ENCODE measurements at places on chromosomes 5 and 9.
A peak's percentile ranks its signal among the peaks of the same experiment; 100 is the strongest.

- peak; percentile 92 for DNase-seq
These were observed 535 bp upstream of the NFIB start for GRCh38 chr9:14314424-14314928.

DNA sequence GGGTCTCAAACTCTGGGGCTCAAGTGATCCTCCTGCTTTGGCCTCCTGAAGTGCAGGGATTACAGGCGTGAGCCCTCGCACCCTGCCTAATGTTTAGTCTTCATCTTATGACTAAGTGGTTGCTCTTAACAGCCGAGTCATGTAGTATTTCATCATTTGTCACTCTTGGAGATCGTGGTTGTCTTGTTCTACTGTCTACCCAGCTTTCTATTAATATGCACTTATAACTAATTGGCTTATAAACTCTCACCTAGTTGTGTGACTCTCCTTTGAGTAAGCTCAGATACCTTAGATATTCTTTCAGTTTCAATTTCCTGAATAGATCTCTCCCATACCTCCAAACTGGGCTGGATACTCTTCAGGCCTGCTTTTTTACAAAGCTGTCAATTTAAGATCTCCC is 19.9 kb downstream of the SLC44A1 start:
- peak; percentile 74 for DNase-seq

- no peak for DNase-seq
These were observed 68.5 kb upstream of the MELK start for GRCh38 chr9:36504156-36504555.

DNA sequence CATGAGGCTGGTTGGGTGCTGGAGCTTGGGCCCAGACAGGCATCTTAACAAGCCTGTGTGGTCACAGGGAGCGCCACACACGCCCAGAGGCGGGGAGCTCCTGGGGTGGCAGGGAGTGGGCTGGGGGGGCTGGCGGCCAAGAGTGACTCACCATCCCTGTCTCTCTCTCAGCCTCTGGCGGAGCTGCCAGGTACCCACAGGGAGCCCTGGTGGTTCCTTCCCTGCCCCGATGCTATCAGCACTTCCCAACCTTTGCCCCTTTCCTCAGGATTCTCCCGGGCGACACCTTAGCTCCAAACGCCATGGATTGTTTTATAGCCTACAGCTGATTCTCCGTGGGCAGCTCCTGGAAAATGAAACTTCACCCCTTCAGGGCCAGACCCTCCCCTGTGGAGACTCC is 5.5 kb downstream of the SLC9A3 start:
- DNase-seq = no peak

DNA sequence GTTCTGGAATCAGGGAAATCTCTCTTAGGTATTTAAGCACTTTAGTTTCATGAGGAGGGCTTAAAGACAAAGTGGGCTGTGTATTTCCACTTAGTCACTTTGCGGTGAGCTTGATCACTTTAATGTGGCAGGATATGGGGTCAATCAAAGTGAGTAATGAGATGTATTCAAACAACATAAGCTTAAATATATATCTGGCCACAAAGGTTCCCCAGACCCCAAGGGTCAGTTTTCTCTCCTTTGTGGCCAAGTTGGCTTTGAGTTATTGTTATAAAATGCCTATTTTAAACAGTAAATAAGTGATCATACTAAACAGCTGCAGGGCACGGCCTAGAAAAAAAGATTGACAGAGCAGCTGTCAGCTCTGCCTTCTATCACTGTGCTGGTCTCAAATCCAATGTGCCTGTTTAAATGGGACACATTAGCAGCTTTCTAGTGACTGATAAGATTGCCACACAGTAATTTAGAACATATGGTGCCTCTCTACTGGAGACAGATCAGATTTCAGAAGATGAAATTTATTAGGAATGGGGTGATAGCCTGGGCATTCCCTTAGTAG is 363.9 kb downstream of the AGTPBP1 start:
- no peak for DNase-seq

GRCh38 chr5:1564182-1564748 is 40.5 kb upstream of the LPCAT1 start:
- DNase-seq = peak; percentile 38

GRCh38 chr5:21889581-21889980 is 963.6 kb downstream of the CDH12 start:
- DNase-seq = no peak

- DNase-seq = peak; percentile 23
These were observed 2.9 kb downstream of the HTR1A start for GRCh38 chr5:63959177-63959982.

DNA sequence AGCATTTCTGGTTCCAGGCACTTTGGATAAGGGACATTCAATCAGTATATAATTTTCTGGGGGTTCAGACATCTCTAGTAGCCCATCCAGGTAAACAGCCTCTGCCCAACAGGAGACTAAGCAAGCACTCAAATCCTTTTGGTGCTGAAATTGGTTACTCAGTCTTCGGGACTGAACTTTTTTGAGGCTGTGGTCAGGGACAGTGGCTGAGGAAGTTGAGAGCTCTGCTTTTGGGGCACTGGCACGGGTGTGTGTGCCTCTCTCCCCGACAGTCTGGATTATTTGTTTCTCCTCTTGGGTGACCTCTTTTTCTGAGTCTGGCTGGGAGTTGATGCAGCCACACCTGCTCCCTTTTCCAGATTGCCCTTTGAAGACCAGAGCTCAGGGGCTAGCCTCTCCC is 47.6 kb downstream of the ACER2 start:
- no peak for DNase-seq
